ENCODE measurements at places on chromosomes 13 and 19.
A peak's percentile ranks its signal among the peaks of the same experiment; 100 is the strongest.

GRCh38 chr19:51094696-51095279 is 12.1 kb upstream of the KLK14 start:
- peak; percentile 75 for DNase-seq

DNA sequence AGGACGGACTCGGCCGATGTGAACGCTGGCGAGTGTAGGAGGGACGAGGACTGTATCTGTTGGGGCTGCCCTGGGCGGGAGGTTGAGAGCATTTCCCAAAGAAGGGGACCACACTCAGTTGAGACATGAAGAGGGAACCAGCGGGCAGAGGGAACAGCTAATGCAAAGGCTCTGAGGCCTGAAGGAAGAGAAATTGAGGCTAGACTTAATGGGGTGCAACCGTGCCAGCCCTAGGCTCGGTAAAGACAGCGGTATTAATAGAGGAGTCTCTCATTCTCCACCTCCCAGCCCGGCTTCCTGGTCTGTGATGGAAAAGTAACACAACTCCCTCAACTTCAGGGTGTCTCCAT is 1.1 kb downstream of the MPV17L2 start:
- DNase-seq = no peak

DNA sequence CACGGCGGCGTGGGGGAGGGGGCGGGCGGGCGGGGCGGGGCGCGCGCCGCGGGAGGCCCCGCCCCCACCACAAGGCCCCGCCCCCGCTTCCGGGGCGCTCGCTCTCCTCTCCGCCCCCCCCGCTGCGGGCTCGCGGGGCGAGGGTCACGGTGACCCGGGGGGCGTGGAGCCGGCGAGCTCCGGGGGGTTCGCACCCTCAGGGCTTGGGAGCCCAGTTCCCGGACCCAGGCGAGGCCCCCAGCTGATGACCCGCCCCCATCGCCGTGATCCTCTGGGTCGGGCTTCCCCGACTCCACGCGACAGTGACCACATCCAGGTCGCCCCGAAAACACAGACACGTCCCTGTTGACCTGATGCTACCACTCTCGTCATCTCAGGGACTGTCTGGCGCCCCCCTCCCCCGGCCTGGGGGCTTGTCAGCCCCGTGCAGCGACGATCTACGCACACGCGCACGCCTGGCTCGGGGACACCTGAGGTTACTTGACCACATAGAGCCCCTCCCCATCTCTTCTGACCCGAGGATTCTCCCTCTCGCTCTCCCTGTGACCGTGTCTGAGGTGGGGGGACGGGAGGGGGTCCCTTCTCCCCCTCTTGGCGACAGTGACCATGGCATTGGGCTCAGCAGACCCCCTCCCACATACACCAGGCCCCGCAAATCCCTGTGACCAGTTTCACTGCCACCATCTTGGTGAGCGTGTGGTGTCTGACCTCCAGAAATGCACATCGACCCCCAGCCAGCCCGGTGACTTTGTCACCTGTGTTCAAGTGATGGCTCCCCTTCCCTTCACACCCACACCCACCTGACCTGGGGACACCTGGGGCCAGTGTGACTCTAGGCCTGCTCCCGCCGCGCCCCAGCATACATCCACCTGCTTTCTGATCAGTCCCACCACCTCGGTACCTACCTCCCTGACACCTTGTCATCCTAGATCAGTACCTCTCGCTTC is 670 bp downstream of the MAP2K7 start:
- DNase-seq = no peak

DNA sequence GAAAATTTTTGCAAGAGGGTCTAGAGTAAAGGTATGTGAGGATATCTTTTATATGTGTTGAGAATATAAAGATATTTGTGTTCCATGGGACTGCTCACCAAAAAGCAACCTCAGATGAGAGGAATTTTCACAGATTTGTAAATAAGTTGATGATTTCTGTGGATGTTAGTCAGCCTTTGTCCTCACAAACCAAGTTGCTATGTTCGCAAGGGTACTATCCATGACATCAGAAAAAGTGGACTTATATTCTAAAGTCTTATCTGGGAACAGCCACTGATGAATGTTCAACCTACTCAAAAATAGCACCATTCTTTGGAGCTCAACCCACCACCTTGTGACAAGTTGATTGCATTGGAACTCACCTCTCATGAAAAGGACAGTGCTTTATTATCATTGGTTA is 138.6 kb downstream of the PCDH20 start:
- no peak for DNase-seq

DNA sequence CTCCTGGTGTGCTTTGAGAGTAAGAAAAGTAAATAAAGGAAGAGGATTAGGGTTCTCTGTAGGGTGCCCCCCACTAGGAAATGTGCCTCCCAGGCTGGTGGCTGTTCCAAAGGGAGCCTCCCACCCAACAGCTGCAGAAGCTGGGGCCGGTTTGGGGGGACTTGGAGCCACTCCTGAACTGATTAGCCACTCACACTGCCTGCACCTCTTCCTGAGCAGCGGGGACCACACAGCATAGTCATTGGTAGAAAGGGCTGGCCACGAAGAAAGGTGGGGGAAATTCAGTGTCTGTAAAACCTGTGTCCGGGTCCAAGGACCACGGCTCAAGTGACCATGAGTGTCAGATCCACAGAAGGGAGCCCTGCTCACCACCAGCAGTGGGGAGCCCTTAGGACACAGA is 55.6 kb downstream of the SPACA7 start:
- DNase-seq = no peak

DNA sequence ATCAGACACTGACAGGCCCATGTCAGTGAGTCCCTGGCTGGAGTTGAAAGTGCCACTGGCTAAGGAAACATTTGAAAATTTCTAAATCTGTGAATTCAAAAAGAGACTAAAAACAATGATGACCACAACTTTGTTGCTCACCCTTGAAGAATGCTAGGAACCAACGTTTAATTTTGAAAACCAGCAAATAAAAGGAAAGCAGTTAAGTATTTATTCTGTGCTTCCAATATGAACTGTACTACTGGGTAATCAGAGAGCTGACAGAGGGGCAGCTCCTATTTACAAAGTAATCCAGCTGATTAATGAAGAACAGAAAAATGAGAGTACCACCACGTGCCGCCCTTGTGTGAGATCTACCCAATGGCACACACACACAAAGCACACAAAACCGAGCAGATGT is 44.7 kb upstream of the LATS2 start:
- DNase-seq = no peak

DNA sequence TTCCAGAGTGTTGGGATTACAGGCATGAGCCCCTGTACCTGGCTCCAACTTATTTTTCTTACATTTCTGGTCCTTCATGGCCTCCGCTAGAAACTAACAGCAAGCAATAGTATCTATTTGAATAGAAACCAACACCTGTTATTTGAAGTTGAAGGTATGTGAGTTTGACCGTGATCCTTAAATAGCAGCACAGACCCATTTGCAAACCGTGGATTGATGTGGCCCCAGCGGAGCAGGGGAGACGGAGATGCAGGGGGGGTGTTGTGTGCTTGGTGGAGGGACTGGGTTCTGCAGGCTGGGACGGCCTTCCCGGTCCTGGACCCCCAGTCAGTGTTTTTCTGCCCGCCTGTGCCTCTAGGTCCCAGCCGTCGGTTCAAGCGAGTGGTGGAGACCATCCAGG is 16.9 kb downstream of the TMEM150B start:
- no peak for DNase-seq

GRCh38 chr19:4284176-4284958 is 5.3 kb downstream of the SHD start:
- no peak for DNase-seq

- DNase-seq = peak; percentile 3
These were observed 17.4 kb upstream of the C13orf46 start for GRCh38 chr13:113991191-113991669.

DNA sequence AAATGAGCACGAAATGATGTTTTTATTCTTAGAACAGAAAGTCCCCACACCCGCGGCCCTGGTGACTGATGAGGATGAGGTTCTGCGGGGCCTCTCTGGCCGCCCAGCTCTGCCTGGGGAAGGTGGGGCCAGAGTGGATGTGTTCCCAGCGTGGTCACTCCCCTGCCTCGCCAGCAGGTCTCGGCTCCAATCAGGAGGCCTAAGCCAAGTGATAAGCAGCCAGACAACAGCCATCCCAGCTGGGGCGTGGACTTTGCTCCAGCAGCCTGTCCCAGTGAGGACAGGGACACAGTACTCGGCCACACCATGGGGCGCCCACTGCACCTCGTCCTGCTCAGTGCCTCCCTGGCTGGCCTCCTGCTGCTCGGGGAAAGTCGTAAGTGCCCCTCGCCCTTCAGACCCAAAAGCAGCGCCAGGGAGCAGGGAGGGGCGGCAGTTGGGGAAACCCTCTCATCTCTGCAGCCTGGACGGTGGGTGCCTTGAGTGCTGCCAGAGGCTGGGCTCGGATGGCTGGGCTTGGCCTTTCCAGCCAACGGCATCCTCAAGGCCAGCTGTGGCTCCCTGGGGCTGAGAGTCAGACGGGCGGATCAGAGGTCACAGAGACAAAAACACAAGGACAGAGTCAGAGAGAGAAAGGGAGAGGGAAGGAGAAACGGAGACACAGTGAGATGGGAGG is at the start of gene F10:
TSS of gene F10 (plus strand) at position 250 of the 676 bp plus-strand sequence. CDS start at position 307, 57 bp downstream.
- peak; percentile 54 for DNase-seq

DNA sequence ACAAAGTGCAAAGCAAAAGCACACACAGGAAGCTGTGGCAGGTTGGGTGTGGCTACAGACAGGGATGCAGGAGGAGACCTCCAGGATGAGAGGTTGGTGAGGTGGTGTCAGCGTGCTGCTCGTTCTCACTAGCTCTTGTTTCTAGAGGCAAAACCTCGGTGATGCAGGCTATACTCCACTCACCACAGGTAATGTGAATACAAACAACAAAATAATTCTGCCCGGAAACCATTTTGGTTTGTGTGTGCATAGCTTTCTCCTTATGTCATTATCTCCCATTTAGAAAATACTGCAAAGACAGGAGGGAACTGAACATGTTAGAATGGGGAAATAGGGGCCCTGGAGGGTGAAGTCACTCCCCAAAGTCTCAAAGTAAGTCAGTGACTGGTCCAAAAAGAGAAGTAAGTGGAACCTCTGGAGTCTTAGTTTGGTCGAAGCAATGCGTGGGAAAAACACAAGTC is 9.4 kb downstream of the LCP1 start:
- DNase-seq = peak; percentile 79

- DNase-seq = no peak
These were observed 336.0 kb downstream of the SUCLA2 start for GRCh38 chr13:47665043-47665442.

DNA sequence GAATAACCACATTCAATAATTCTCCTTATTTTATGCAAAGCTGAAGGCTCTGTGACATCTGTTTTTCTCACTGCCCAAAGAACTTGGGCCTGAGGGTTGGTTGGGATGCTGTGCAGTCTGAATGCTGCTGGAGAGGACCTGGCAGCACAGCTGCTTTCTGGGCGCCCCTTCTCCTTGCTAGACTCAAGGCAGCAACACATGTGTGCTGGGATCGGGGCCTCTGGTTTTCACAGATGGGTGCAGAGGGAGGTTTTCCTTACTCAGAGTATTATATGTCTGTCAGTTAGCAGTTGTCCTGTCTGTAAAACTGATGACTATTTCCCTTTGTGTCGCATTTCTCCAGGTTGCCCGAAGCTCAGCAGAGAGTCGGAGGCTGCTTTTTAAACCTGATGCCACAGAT is 53.2 kb upstream of the TEX29 start:
- no peak for DNase-seq

DNA sequence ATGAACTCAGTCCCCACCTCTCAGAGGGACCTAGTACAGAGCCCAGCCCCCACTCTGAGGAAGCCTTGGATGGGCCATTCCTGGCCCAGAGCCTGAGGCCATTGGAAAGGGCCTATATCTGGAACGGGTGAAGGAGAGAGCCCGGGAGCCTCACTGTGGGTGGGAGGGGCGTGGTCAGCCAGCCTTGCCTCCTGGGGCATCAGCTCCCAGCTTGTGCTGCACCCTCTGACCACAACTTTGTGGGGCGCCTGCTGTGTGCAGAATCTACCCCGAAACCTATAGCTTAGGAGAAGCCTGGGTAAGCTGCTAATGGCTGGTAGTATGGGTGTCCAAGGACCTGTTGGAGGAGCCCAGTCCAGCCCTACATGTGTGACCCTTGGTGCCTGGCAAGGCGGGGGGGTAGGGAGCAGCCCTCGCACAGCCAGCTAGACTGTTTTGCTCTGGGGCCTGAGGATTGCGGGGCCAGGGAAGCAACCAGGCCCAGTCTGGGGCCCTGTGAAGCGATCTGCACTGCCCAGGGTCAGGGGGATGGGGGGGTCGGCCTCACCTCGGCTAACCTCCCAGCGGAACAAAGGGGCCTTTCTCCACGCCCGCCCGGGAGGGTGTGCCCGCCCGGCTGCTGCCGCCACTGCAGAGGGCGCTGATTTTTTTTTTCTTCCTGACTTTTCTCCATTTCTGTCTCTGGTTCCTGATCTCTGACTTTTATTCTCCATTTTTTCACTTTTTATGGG is 42.3 kb downstream of the LYL1 start:
- no peak for DNase-seq

GRCh38 chr19:4591320-4591719 is 31.8 kb upstream of the SEMA6B start:
- no peak for DNase-seq

- DNase-seq = no peak
These were observed 1.6 kb upstream of the FCGBP start for GRCh38 chr19:39936020-39936419.

All from activated effector memory CD4-positive, alpha-beta T cell treated with anti-CD3 and anti-CD28 coated beads, Interleukin-2, amount 50 U/mL, for 16 hours (primary cell).